NCI-H2081 (cell line): ENCODE measurements at places on chromosomes 2 and 18.
A peak's percentile ranks its signal among the peaks of the same experiment; 100 is the strongest.

GRCh38 chr2:235432741-235433520 lies 60.9 kb upstream of the AGAP1 start:
- DNase-seq: no peak

GRCh38 chr18:22152093-22152492 lies 17.3 kb upstream of the GATA6 start:
- DNase-seq: no peak

GRCh38 chr2:135021618-135022017 lies 25.6 kb downstream of the MAP3K19 start:
- DNase-seq: no peak

GRCh38 chr2:178271629-178272333 lies 77.5 kb downstream of the OSBPL6 start:
- no peak for DNase-seq

- no peak for DNase-seq
Observed at GRCh38 chr2:24702800-24703199, 90.4 kb downstream of the PTRHD1 start.

- peak; percentile 9 for DNase-seq
Observed at GRCh38 chr2:183255411-183255810, 131.2 kb downstream of the NUP35 start.
